Thyroid gland (tissue), 4 donors: ENCODE measurements at places on chromosomes 3 and 15. TPM values are rescaled to one million over a fixed set of nuclear protein-coding genes. Genes with fewer than 3 reads are reported as not detected.

GRCh38 chr3:160982491-160982890 lies 122.7 kb downstream of the B3GALNT1 start:
- no peak for DNase-seq

GRCh38 chr3:195886181-195887141 lies 21.9 kb downstream of the TNK2 start:
- no peak for DNase-seq

- DNase-seq = peak; percentile 12
Observed at GRCh38 chr3:62636235-62636826, 238.9 kb downstream of the CADPS start.

GRCh38 chr3:23612296-23612891 lies 193.4 kb upstream of the UBE2E1 start:
- DNase-seq = no peak

Gene GATA2
- total RNA-seq = 10.2 TPM

DNA sequence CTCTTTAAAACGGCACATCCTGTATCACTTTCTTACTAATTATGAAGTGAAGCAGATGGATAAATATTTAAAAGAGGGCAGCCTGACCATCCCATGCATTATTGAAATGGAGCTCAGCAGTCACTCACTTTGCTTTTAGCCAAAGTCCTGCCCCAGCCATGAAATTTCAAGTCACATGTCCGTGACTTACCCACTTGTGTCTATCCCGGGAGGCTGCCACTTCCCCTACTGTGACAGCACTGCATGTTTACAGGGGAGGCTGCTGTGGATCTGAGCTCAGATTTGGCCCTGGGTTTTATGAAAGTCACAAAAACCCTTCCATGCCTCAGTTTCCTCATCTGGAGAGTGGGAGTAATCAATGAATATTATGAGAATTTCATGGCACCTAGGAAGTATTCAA lies 17.9 kb upstream of the LRRK1 start:
- no peak for DNase-seq

Gene SNTN
- not detected for total RNA-seq

Gene SPATA12
- not detected for total RNA-seq
